Activated CD4-positive, alpha-beta T cell treated with anti-CD3 and anti-CD28 coated beads, Interleukin-2, amount 10 ng/mL, durations not matched to agents 7 days and 5 days (primary cell): ENCODE measurements at places on chromosomes 3 and 15.

DNA sequence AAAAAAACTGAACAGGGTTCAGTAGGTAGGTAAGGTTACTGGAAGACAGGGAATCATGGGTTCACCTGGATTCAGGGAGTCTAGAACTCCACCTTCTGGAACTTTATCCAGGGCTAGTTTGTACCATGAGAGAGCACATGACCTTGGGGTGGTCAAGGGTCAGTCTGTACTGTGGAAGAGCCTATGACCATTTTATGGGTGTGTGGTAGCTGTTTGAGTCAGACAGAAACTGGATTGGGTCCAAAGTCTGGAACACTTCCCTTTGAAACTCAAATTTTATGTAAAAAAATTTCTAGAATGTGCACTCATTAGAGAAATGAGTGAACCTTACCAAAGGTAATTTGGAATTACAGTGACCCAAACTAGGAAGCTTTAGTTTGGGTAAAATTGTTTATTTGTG is 486.0 kb upstream of the AGTR1 start:
- no peak for DNase-seq

GRCh38 chr15:24862726-24863521 is 91.9 kb upstream of the SNRPN start:
- DNase-seq: no peak

DNA sequence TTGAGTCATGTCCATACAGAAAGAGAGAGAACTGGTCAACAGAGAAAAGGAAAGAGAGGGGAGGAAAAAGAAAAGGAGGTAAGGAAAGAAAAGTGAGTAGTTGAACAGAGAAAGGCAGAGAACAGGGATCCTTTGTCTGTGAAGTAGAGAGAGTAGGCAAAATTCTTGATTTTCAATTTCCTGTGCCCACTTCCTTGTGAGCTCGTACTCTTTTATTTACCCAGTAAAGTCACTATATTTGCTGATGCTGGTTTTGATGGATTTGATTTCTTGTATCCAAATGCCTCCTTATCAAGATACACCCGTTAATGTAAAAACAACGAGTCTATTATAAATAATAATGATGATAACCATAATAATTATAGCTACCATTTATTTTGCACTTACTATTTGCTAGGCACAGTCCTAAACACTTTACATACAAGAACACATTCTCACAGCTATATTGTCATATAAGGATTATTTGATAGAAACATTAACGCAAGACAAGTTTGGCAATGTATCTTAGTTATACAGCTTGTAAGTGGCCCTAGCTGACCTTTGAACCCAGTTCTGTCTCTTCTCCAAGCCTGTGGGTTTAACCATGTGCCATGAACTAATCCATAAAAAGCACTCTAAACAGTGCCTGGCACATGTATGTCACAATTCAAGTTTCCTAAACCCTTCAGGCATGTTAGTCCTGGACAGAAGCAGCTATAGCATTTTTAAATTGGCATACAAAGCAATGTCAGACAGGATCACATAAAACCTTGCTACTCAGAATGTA is 6.7 kb upstream of the P2RY1 start:
- DNase-seq: no peak

DNA sequence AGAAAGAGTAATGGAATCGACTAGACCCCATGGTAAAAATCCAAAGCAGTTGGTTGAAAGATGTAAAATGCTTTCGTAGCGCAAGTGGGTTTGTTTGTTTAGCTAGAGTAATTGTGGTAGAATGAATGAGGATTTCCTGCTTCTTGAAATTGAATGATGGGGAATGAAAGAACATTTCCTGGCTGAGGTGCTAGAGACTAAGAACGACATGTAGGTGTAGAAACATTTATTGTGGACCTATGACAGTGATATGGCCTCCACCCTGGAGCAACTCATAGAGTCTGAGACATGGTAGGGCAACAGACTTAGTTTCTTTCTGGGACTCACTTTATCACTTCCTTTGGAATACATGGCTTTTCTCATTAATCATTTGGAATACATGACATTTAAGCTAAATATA is 467.6 kb upstream of the CFAP20DC start:
- no peak for DNase-seq

DNA sequence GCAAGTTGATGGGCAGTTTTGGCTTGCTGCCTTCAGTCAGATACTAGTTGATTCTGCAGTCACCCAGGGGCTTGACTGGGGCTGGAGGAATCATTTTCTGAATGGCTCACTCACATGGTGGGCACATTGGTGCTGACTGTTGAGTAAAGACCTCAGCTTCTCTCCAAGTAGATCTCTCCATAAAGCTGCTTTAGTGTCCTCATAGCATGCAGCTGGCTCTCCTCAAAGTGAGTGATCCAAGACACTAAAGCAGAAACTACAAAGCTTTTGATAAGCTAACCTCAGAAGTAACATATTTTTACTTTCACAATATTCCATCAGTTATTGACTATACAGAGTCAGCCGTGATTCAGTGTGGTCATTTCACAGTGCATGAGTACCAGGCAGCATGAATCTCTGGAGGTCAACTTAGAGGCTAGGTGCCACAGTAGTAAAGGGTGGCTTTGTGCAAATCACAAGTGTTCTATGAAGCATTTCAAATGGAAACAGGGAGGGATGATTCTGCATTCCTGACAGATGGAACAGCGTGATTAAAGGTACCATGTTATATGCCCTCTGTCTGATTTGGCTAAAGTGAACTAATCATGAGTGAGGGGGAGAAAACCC is 24.3 kb upstream of the ATP8B4 start:
- DNase-seq: no peak

GRCh38 chr3:172029425-172030098 is 9.8 kb upstream of the FNDC3B start:
- no peak for DNase-seq

GRCh38 chr15:101327147-101327740 is 32.2 kb upstream of the SNRPA1 start:
- no peak for DNase-seq

DNA sequence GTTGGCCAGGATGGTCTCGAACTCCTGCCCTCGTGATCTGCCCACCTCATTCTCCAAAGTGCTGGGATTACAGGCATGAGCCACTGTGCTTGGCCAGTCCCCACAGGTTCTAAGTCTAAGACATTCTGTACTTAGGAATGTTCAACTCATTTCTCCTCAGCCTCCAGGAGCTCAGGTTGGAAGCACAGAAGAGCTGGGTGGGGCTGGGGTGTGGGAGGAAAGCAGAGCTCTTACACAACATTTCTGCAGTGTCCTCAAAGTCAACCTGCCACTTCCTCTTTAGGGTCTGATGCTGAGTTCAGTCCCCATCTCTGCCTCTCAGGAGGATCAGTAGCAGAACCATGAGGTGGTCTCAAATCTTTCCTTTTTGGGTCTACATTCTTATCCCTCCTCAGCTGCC is 75.5 kb downstream of the MRPL46 start:
- no peak for DNase-seq

- DNase-seq: no peak
Observed at GRCh38 chr15:41792000-41792637, 17.8 kb downstream of the MAPKBP1 start.

DNA sequence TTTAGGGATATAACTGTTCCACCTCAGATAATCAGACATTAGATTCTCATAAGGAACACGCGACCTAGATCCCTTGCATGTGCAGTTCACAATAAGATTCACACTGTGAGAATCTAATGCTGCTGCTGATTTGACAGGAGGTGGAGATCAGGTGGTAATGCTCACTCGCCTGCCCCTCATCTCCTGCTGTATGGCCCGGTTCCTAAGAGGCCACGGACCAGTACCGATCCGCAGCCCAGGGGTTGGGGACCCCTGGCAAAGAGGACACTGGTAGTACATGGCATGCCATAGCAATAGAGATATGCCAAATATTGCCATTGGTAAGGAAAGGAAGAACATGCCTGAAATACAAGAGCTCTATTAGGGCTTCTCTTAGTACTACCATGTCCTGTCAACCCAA is 59.7 kb downstream of the LSM3 start:
- DNase-seq: no peak

- no peak for DNase-seq
Observed at GRCh38 chr3:133367956-133368355, 31.9 kb upstream of the BFSP2 start.

DNA sequence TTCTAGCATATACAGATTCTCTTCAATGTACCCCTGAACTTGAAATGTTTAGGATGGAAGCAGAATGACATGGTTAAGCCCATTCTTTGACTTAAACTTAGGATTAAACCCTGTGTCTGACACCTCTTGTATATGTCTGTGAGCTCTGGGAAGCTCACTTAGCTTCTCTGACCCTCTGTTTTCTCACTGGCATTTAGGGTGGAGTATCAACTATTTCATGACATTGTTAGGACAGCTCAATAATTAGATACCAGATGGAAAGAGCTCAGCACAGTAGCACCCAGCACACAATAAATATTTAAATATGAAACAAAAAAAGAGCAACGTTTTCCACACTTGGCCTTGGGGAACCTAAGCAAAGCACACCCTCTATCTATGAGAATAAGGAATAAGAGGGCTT is 18.2 kb upstream of the RPS17 start:
- DNase-seq: no peak

DNA sequence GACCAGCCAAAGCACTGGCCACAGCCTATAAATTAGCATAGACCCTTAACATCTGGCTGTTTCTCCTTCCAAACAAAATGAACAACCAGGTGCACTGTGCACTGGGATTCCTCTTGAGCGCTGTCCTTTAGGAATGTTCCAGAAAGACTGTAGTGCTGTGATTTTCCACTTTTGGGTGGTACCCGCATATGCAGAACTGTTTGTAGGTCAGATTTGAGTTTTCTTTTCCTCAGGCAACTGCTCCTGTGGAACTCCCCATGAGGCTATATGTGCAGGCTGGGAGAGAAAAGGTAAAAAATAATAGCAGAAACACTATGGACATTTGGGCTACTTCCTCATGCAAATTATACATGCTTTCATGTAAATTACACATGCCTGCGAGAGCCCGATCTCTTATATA is 139.1 kb downstream of the CHST2 start:
- DNase-seq: no peak

DNA sequence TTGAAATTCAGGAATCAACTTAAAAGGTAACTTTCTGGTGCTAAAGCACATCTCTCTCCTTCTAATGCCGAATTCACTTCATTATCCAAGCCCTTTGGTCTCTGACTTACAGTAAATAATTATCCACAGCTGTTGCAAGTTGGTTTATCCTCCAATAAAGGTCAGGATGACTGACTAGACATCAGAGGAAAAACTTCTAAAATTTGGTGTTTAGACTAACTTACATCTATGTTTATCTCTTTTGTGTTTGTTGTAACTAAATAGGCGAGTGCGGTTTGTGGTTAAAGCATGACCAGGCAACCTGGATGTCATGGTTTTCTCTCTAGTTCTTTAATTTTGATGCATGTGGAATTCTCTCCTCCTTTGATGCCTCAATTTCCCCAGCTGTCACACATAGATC is 237.4 kb upstream of the LRTM1 start:
- DNase-seq: no peak
